Suprapubic skin (tissue), 4 donors: ENCODE measurements at places on chromosomes 7 and 10.
A peak's percentile ranks its signal among the peaks of the same experiment; 100 is the strongest.

GRCh38 chr7:96400001-96400400 lies 78.1 kb upstream of the SLC25A13 start:
- H3K4me1 ChIP-seq, result no peaks in the 10 kb centered on the region
- no peak overlapping the region for H3K4me3 ChIP-seq
- H3K36me3 ChIP-seq, result no peaks in the 10 kb centered on the region
- no peak for DNase-seq
- no peak overlapping the region for H3K27ac ChIP-seq
- H3K27me3 ChIP-seq, result no peaks in the 10 kb centered on the region

DNA sequence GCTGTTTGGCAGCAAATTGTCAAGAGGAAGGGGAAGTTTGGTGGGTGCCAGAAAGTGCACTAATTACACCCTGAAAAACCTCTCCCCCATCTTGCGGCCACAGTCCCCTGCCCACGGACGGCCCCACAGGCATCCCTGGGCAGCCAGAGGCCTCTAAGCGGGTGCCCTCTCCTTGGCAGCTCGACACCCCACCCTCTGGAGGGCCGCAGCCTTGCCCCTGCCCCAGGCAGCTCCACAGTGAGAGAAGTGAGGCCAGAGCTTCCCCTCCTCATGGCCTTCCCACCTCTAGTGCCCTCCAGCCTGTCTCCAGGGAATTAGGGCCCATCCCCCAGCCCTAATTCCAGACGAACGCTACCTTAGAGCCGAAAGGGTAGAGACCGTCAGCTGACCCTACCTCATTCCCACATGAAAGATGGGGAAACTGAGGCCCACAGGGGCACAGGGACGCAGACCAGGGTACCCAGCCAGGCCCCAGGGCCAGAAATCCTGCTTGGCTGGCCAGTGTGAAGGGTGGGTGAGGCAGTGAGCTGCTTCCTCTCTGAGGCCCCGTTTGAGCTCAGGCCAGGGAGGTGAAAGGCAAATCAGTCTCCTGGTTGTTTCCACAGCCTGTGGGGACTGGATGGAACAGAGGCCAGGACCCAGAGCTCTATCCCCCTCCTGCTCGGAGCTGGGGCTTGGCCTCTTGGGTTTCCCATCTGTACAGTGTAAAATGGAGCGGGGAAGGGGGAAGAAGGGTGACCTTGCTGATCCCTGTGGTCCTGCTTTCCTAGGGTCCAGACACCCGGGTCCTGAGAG lies 10.0 kb downstream of the ZCCHC24 start:
- H3K4me3 ChIP-seq, result no peak overlapping the region
- H3K27ac ChIP-seq, result peak overlapping the region; percentile 84
- H3K4me1 ChIP-seq, result peaks cover 80% of the 10 kb centered on the region

DNA sequence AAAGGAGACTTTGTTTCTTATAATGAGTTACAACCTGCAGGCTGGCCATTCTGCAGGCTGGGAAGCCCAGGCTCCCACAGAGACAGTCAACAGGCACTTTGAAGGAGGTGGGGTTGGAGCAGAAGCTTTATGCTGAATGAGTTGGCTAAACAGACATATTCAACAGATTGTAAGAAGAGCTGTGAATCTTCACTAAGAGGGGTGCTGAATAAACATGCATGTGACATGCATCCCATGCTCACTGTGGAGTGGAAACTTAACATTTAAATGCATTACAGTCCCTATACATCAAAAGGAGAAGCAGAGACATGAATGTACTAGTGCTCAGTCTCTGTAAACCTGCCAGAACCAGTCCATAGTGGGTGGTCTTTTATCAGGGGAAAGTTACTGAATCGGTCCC lies 1.4 kb upstream of the CFAP69 start:
- H3K4me1 ChIP-seq, result peaks cover 22% of the 10 kb centered on the region
- no peaks in the 10 kb centered on the region for H3K27me3 ChIP-seq
- H3K36me3 ChIP-seq, result no peaks in the 10 kb centered on the region
- DNase-seq, result no peak
- no peak overlapping the region for H3K27ac ChIP-seq
- no peak overlapping the region for H3K4me3 ChIP-seq

DNA sequence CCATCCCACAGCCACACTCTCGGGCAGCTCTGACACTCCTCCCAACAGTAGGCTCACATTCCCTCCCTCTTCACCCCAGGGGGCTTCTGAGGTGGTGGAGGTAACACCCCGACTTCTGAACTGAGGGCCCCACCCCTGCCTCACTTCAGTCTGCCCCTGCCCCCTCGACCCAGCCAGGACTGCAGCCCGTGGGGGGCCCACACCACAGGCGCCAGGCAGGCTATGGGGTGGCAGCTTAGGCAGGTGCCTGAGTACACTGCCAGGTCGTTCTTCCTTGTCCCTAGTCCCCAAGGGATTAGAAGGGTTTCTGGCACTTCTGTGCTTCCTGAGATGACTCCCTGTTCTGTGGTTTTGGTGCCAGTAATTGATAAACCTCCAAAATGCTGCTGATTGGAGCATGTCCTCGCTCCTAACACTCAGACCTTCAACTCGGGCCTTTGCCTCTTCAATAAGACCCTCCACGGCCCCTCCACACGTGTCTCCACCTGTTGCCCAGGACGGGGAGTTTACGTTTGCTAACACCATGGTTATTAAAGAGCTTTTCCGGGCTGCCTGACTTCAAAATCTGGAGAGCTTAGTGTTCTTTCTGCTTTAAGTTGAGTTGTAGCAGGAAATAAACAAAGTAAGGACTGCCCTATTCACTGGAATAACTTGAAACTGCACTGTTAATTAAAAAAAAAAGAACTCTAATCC lies 23.8 kb upstream of the LARP4B start:
- no peak overlapping the region for H3K27ac ChIP-seq
- no peaks in the 10 kb centered on the region for H3K36me3 ChIP-seq
- peaks cover 13% of the 10 kb centered on the region for H3K27me3 ChIP-seq
- no peak overlapping the region for H3K4me3 ChIP-seq
- H3K4me1 ChIP-seq, result no peaks in the 10 kb centered on the region

GRCh38 chr10:102714621-102715455 lies at the start of gene SFXN2:
Gene SFXN2, plus strand, starts transcription at chr10:102714636. Its CDS starts 12,001 bp downstream, at chr10:102726637.
- H3K36me3 ChIP-seq, result no peaks in the 10 kb centered on the region
- H3K27ac ChIP-seq, result peak within 1 kb of the TSS; percentile 84

DNA sequence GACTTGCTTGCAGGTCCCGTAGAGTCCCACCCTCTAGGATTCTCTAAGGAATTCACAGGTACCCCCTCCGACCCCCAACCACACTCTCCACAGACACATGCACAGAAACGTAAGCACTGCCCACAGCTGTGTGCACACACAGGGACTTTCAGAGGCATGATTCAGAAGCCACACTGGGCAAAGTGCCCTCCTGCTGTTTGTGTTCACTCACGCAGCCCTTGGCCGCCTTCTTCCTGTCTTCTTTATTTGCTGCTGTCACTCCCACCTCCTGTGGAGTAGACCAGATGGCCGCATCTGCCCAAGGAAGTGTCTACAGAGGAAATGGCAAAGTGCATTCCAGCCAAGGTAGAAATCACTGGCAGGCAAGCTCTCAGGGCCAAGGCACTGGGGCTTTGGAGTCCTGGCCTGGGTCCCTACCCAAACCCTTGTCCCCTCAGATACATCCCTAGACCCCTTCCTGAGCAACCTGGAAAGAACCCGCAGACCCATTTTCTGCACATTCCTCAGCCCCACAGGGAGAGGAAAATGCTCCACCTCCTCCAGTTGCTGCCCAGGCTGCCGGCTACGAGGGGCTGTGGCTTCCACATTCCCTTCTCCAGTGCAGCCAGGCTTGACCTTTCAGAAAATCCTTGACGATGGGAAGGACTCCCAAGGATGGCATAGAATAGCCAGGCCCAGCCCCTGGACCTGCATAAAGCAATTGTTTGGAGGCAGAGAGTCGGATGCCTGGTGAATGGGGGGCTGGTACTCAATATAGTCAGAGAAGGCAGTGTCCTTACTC lies 21.6 kb upstream of the GIMAP8 start:
- no peak overlapping the region for H3K4me3 ChIP-seq
- no peaks in the 10 kb centered on the region for H3K36me3 ChIP-seq
- DNase-seq, result peak; percentile 62
- no peak overlapping the region for H3K27ac ChIP-seq

DNA sequence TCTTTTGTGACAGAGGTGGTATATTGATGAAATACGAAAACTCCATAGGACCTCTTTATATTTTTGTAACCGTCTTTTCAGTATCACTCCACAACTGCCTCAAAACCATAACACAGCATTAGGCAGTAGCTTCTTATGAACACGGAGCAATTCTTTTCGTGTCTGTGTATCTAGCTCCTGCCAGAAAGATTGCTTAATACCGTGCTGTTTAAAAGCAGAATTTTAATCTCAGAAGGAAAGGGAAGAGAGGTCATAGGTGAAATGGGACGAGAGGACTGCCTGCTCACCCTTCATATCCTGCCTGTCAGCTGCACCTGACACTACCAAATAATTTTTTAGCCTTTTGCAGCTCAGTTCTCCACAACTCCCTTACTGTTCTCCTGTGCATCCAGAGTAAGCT lies 200.7 kb downstream of the DNAH11 start:
- H3K27ac ChIP-seq, result no peak overlapping the region
- no peaks in the 10 kb centered on the region for H3K27me3 ChIP-seq
- H3K4me3 ChIP-seq, result no peak overlapping the region
- H3K4me1 ChIP-seq, result no peaks in the 10 kb centered on the region
- no peak for DNase-seq
- H3K36me3 ChIP-seq, result no peaks in the 10 kb centered on the region

GRCh38 chr7:538764-539685 lies 19.4 kb upstream of the PDGFA start:
- H3K36me3 ChIP-seq, result no peaks in the 10 kb centered on the region
- H3K4me1 ChIP-seq, result peaks cover 26% of the 10 kb centered on the region
- H3K4me3 ChIP-seq, result peak overlapping the region; percentile 5

DNA sequence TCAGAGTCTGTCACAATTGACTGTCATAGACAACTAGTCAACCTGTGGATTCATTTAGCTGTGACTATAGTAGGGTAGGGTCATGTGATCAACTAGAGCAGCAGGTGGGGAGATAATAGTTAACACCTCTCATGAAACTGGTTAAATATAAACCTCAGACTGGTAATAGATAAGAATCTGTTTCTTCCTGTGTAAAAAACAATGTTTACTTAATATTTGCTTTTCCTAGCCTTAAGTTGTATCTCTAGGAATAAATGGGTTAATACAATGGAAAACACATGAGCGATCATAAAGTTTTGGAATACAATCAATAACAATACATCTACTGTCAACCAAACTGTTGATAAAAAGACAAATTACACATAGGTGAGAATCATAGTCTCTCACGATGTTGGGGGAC lies 43.4 kb upstream of the ITGB8 start:
- H3K27me3 ChIP-seq, result no peaks in the 10 kb centered on the region
- no peak for DNase-seq
- no peaks in the 10 kb centered on the region for H3K4me1 ChIP-seq
- no peaks in the 10 kb centered on the region for H3K36me3 ChIP-seq
- no peak overlapping the region for H3K4me3 ChIP-seq

GRCh38 chr10:3139216-3139910 lies 33.2 kb downstream of the PITRM1 start:
- DNase-seq, result no peak
- no peak overlapping the region for H3K4me3 ChIP-seq
- peaks cover 5% of the 10 kb centered on the region for H3K4me1 ChIP-seq

DNA sequence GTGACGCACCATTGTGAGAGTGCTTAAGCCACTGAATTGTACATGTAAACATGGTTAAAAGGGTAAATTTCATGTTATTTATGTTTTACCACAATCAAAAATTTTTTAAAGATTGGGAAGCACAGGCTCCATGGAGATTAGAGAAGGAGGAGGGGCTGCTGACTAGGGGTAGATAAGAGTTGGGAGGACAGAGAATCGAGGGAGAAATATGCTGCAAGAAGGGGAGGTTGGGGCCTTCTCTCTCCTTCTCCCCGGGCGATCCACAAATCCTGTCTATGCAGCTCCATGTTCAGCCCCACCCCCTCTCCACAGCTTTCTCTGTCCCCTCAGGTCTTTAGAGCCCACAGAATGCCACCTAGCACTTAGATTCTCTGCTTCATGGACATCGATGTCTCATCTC lies 12.1 kb downstream of the ZNF467 start:
- H3K36me3 ChIP-seq, result peaks cover 17% of the 10 kb centered on the region
- H3K4me1 ChIP-seq, result no peaks in the 10 kb centered on the region
- no peak overlapping the region for H3K4me3 ChIP-seq

- H3K36me3 ChIP-seq, result no peaks in the 10 kb centered on the region
- peaks cover 43% of the 10 kb centered on the region for H3K27me3 ChIP-seq
- H3K27ac ChIP-seq, result no peak within 1 kb of the TSS
- DNase-seq, result no peak
- H3K4me3 ChIP-seq, result peak within 1 kb of the TSS; percentile 65
Observed at GRCh38 chr7:29806208-29806994, at the start of gene WIPF3. Gene WIPF3, plus strand, starts transcription at chr7:29806508. Its CDS starts 28,217 bp downstream, at chr7:29834725.

DNA sequence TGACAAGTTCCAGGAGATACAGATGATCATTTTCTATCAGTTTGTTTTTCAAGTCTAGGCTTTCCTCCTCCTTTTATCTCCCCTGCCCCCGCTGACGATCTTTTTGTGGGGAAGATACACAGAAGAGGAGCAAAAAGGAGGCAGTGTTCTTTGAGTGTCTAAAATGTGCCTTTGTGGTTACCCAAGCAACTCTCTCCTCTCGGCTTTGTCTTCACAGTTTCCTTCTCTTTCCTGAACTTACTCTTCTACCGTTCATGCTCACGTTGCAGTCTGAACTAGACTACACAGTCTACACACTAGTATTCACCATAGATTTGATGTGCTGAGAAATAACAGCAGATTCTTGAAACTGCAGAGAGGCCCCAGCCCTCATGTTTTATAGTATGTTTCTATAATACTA lies 23.6 kb downstream of the CEP41 start:
- H3K27me3 ChIP-seq, result no peaks in the 10 kb centered on the region
- no peak for DNase-seq
- no peaks in the 10 kb centered on the region for H3K4me1 ChIP-seq
- H3K36me3 ChIP-seq, result no peaks in the 10 kb centered on the region

DNA sequence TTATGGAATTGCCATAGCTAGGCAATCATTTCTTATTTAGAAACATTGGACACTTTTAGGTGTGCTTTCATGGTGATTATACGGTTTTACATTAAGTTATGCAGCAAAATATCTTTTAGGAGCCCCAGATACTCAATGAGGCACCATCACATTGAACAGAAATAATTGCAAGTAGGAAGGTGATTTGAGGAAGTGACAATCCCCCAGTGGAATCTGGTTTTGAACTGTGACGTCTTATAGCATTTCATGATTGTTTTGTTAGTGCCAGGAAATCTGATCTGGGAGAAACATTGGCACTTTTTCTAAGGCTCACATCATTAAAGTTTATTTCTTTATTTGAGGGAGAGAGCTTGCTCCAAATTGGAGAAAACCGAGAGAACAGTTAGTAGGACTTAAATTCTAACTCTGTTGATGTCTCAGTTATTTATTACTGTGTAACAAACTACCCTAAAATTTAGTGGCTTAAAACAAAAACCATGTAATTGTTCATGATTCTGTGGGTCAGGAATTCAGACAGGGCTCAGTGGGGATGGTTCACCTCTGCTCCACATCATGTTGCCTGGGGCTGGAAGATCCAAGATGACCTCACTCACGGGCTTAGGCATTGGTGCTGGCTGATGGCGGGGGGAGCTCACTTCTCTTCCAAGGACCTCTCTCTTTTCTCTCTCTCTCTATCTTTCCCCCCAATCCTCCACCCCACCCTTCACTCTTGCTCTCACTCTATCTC lies 78.2 kb upstream of the STEAP1B start:
- no peak overlapping the region for H3K4me3 ChIP-seq
- DNase-seq, result no peak
- H3K36me3 ChIP-seq, result no peaks in the 10 kb centered on the region
- H3K27me3 ChIP-seq, result no peaks in the 10 kb centered on the region
- H3K4me1 ChIP-seq, result peaks cover 18% of the 10 kb centered on the region
- H3K27ac ChIP-seq, result peak overlapping the region; percentile 70
